ENCODE measurements at places on chromosomes 7 and 10.

GRCh38 chr10:109889867-109890266 is 33.4 kb downstream of the XPNPEP1 start:
- no peak for DNase-seq

GRCh38 chr10:35092851-35093250 is 2.7 kb upstream of the CUL2 start:
- no peak for DNase-seq

DNA sequence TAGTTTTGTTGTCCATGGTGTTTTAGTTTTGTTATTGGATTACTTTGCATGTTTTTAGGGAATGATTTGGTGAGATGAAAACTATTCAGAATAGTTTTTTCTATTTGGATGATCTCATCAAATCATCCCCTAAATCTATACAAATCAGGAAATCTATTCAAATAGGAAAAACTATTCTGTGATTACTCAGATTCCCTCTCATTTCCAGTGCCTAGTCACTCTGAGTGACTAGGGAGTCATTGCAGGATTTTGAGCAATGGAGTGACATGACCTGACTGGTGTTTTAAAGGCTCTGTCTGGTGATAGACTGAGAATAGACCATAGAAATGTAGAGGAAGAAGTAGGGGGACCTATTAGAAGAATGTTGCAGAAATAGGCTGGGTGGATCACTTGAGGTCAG is 72.4 kb downstream of the TPST1 start:
- no peak for DNase-seq

DNA sequence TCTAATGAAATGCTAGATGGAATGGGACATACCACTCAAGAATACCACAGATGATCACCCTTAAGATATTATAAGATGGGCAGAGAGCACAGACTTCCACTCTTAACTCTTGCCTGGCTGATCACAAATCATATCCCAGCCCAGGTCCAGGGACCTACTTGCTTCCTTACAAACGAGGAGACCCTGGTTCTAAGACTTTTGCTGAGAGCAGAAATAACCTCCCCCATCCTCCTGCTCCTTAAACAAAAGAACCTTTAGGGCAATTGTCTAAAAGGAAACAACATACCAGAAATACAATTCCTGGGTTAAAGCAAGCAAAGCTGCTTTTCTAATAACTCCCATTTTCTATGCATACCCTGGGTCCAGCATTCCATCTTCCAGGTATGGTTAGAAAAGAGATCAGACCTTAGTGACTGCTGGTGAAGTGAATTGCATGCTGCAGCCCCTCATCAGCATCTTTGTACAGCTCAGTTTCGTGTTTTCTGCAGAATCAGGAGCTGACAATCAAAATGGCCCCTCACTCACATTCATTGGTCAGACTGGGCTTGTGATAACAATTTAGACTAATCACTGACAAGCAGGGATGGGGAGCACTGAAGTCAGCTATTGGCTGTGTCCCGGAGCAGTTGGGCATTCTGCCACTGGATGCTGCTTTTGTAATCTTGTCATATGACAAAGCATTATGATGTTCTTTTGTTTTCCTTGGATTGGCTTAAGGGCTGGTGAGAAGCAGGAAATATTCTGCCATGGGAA is 14.6 kb downstream of the IFIT3 start:
- no peak for DNase-seq

DNA sequence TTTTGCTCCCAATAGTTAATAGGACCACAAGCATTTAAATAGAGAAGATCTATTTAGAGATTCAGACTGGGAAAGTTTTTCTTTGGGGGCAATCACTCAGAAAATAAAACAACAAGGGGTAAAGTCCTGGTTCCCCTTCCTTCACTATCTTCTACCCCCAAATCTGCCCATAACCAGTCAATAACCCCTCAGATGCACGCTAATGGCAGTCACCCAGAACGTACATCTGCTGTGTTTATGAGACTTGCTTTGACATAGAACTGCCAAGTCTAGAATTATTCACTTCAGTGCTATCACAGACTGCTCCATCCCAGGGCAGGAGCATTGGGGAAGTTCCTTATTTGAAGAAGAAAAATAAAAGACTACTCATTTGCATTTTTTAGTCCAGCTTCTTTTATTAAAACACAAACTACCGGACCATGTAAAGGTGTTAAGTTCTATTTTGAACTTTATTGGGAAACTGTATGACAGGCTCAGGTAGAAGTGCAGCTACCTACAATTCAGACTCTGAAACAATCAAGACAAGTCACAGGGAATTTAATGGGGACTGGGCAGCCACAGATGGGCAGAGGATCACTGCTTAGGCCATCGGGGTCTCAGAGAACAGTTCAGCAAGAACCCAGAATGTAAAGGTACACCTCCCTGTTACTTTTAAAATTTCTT is 38.4 kb downstream of the ANK3 start:
- DNase-seq, result no peak

DNA sequence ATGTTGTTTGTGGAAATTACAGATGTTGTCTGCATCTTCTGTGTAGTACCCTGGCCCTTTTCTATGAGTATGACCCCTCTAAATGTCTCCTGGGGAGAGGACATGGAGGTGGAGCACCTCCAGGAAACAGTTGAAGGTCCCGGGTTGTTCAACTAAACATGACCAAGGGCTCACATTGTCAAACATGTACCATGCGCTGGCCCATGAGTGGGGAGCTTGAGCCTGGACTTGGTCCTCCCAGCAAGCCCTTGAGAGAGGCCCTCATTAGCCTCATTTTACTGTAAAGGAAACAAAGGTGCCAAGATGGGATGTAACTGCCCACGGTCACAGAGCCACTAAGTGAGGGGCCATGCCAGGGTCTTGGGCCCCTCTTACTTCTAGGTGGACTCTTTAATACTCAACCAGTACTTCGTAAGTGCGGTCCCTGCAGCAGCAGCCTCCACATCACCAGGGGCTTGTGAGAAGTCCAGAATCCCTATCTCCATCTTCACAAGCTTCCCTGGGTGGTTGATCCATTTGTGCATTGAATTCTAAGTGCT is 31.2 kb downstream of the C10orf71 start:
- DNase-seq, result no peak

- DNase-seq, result no peak
Observed at GRCh38 chr10:119448628-119449584, 93.6 kb downstream of the RGS10 start.

- no peak for DNase-seq
Observed at GRCh38 chr7:45638916-45639315, 64.7 kb downstream of the ADCY1 start.

Measured in stimulated activated CD4-positive, alpha-beta T cell treated with anti-CD3 and anti-CD28 coated beads, Interleukin-15, amount 100 ng/mL, for 24 hours (primary cell).